Activated CD4-positive, alpha-beta T cell treated with anti-CD3 and anti-CD28 coated beads for 36 hours (primary cell): ENCODE measurements at places on chromosomes 1 and 21. TPM values are rescaled to one million over a fixed set of nuclear protein-coding genes. Genes with fewer than 3 reads are reported as not detected.

Gene RGS18
- total RNA-seq, result not detected

Gene OR2T35
- not detected for total RNA-seq

Gene PLD5
- total RNA-seq, result not detected

Gene ARTN
- 0.26 TPM for total RNA-seq

Gene CLCA1
- not detected for total RNA-seq

Gene CRABP2
- total RNA-seq, result 0.98 TPM

Gene ADAMTS4
- total RNA-seq, result 0.40 TPM

GRCh38 chr1:247848346-247848745 is 6.7 kb upstream of the OR11L1 start:
- no peak for DNase-seq
- H3K4me1 ChIP-seq, result no peaks in the 10 kb centered on the region
- no peak overlapping the region for H3K4me3 ChIP-seq

GRCh38 chr1:169121146-169121923 is 14.8 kb downstream of the ATP1B1 start:
- H3K4me1 ChIP-seq, result peaks cover 7% of the 10 kb centered on the region
- H3K36me3 ChIP-seq, result peaks cover 4% of the 10 kb centered on the region
- no peak for DNase-seq
- H3K4me3 ChIP-seq, result no peak overlapping the region
